ENCODE measurements at places on chromosomes 5 and 9.

DNA sequence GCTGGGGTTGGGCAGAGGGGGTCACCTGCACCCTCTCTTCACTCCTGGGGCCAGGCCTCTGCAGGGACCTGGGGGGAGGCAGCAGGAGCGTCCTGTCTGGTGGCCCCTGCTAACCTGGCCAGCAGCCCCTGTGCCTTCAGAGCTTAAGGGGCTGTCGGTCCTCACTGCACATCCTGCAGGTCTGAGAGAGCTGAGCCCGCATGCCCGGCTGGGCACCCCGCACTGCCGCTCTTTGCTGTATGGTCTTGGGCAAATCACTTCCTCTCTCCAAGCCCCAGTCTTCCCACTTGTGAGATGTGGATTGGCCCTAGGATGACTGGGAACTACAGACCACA is 7.9 kb downstream of the FLT4 start:
- DNase-seq, result no peak

DNA sequence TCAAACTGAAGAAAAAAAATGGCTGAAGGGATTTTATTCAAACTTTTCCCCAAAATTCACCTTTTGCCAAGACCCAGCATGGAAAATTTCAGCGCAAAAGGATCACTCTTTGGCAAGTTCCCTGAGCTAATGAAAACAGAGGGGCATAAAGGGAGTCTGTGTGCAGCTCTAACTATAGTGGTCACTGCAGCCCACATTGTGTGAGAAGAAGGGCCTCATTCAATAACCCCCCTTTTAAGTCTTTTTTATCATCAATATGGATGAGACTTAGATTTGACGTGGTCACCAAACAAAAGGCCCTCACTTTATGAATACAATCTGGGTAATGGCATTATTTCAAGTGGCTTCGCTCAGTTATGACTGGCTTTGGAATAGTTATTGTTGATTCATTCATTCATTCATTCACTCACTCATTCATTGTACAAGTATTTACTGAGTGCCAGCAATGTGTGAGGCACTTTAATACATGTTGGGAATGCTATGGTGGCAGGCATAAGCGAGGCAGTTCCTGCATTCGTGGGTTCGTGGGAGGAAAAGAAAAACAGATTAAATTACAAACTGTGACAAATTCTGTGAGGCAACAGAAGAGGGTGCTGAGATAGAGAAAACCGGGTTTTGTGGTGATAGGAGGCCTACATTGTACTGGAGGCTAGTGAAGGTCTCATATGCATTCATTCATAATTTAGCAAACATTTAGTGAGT is 145.7 kb upstream of the KLF4 start:
- DNase-seq, result no peak

GRCh38 chr5:180259260-180259611 is 32.6 kb downstream of the MAPK9 start:
- no peak for DNase-seq

GRCh38 chr9:27924502-27924901 is 351.2 kb upstream of the C9orf72 start:
- no peak for DNase-seq

DNA sequence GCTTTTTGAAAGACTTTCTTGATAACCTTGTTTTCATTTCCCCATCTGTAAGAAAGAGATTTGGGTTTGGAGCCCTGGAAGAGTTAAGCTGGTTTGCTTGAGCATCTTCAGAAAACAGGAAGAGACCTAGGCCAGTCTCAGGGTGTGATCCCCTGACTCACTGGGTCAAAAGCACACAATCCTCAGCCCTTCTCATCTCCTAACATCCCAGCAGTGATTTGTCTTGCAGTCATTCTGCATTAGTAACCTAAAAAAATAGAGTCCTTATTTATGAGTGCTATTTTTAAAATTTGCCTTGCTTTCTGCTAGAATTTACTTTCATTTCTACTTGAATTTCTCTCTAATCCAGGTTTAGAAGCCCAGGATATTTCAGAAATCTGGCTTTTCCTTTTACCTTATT is 16.4 kb upstream of the ARSB start:
- DNase-seq, result no peak

- no peak for DNase-seq
Measured at GRCh38 chr9:126618190-126618584, 4.5 kb downstream of the LMX1B start.

DNA sequence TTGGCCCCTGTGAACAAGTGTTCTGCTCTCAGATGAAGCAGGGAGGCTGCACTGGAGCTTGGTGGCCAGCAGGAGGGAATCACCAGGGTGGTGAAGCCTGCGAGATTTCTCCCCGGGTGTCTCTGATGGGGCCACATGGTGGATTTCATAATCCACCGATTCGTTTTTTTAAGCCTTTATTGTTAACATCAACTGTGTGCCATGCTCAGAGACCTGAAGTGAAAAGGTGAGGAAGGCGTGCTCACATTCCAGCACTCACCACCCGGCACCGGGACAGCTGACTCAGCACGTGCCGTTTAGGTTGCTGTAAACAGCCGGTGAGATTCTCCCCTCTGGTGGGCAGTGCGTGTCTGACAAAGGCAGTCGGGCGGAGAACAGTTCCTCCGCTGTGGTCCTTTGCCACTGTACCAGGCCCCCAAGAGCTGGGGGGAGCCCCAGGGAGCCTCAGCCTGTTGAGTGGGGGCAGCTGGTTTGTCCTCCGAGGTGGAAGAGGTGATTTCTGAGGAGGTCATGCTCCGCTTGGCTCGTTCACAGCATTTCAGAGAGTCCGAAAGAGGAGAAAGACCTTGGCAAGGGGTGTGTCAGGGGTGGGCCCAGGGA is 12.7 kb upstream of the AHRR start:
- DNase-seq, result no peak

DNA sequence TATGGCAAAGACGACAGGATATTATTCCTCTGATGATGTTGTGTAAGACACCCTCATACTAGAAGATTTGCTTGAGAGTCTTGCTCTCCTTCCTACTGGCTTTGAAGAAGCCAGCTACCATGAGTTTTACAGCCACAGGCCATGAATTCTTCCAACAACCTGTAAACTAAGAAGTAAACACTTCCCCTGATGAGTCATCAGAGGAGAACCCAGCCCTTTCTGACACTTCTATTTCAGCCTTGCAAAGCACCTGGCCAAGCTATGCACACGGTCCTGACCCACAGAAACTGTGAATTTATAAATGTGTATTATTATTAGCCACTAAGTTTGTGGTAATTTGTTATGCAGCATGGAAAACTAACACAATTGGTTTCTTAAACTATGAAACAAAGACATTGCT is 288.8 kb upstream of the ADAMTSL1 start:
- no peak for DNase-seq

GRCh38 chr5:90813392-90813791 is 254.8 kb downstream of the ADGRV1 start:
- no peak for DNase-seq

DNA sequence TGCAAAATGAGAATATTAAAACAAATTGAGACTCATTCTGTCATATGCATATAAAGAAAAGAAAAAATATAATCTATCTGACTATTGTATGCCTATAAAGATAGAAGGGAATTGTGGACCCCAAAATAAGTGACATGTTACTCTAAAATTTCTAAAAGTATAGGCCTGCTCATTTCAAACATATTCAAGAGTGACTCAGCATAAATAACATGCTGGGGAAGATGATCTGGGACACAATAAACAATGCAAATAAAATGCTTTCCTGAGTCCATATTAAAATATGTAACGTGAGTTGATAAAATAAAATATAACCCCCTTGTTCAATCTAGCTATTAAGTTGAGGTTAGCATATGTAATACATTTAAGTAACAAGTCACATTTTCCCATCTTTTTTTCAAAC is 882.0 kb upstream of the EDIL3 start:
- DNase-seq, result no peak
